Retina (tissue), 1 donor: ENCODE measurements at places on chromosomes 2 and 18.

DNA sequence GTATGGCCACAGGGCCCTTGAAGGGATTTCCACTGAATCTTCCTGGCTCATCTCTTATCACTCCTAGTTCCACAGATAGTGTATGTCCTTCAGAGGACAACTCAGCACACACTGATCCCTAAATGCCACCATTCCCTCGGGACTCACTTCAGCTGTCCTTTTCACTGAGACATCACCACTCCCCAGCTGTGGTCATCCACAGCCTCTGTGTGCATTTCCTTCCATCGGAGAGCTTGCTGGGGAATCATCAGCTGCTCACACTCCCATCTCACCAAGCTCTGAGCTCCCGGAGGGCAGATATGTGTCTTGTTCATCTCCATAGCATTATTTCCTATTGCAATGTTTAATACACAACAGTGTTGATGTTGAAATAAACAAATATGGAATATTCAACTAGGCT, 759.5 kb downstream of the RNF144A start:
- no peak for DNase-seq

- DNase-seq = no peak
Measured at GRCh38 chr2:59922450-59922849, 631.0 kb downstream of the BCL11A start.

DNA sequence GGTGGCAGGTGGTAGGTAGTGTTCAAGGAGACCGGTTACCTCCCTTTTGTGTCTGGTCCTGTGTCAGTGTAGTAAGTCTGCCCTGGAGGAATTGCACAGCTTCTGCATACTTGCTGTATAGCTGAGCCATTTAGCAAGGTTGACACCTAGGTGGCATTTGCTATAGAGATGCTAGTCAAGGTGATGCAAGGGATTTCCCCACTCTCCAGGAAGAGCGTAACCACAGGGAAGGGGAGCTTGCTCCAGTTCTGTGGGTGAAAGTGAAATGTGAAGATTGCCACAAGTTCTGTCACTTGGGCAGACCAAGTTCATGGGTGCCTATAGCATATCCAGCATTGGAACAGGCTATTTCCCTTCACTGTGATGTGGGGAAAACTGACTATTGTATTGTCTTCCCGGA, 28.1 kb downstream of the NAT8 start:
- no peak for DNase-seq

DNA sequence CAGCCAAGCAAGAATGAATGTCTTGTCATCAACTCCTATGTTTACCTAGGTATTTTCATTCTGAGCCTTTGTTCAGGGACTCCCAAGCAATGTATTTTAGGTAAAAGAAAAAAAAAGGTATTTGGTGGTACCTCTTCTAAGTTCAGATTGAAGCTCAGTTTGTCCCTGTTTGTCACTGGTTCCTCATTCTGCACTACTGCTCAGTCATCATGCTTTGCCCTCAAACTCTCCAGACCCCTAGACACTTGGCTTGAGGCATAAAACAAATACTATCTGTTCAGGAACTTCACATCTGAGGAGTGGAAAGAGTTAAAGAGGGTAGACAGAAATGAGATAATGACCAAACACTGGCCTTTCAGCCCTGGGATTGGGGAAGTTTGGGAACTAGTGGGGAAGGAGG, 163.6 kb upstream of the HNRNPA3 start:
- DNase-seq = no peak

DNA sequence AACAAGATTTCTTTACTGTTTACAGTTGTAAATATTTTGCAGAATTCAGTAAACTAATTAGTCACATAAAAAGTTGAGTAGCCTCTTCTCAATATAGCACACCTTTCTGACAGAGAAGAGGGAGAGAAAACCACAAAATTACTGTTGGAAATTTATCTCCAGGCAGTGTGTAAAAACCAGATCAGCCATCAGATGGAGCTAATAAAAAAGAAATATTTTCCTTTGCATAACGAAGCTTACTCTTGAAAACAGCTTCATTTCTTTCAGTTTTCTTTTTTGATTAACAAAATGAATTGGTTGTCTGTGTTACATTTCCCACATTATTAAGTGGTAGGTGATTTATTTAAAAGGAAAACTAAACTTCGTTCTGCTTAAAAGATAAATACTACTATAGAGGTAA, 259.3 kb upstream of the KCNJ3 start:
- DNase-seq = no peak

DNA sequence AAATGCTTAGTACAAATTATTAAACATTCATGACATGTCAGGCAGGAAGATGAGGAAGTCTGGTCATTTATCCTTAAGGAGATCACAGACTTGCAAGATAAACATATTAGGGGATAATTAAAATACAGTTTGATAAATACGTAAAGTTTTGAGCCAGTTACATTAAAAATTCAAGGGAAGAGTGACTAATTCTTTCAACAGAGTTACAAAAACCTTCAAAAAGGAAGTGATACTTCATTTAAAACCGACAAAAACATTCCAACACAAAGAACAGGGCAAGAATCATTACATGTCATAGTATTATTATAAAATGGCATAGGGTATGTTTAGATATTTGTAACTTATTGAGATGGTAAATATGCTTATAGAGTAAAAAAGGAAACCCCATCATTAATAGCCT, 636.0 kb downstream of the NR4A2 start:
- DNase-seq = no peak

DNA sequence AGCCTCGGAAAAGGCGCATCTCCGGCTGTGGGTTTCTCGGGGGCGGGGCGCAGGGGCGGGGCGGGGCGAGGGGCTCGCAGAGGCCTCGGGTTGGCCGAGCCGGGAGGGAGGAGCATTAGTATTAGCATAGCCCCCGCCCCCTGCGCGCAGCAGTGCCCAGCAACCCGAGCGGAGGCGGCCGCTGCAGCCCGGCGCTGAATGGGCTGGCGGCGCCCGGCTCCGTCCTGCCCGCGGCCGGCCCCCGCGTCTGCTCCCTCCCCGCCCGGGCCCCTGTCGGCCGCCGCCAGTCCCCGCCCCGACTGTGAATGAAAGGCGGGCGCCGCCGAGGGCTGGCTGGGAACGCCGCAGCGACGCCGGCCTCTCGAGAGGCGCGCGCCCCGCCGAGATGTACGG, at the start of gene EFR3B:
EFR3B (plus strand) TSS at position 149 of the 393 bp plus-strand sequence; CDS start at position 386, 237 bp downstream.
- DNase-seq = peak; percentile 88

DNA sequence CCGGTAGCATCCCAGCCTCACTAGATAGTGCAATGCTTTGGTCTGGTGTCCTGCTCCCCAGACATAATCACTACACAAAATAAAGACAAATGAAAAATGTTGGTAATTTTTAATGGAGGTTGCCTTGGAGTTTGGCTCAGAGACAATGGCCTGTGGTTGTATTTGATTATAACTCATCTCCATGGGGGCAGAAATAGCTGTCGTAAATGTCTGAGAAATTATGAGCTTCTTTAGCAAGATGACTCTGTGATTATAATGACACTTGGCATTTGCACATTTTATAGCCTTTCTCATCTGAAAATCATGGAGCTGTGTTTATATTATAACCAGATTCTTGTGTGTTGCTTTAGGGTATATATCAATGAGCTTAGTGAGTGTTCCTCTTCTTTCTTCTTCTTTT, 1779.7 kb upstream of the CELF4 start:
- DNase-seq = peak; percentile 30

DNA sequence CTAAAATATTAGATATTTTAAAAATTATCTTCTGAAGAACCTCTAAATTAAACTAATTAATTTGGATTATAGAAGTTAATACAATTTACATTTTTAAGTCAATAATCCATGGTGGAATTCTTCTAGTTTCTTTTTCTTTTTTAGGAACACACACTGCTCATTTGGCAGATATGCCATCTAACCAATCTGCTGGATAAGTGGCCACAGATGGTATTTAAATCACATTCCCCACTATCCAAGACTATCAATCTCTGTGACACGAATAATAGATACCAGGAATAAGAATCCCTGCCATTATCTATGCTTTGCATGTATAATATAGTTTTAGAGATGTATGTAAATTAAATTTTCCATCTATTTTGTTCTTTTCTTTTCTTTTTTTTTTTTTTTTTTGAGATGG, 58.5 kb downstream of the CABYR start:
- no peak for DNase-seq

- DNase-seq = no peak
Measured at GRCh38 chr2:98027538-98027937, 31.8 kb upstream of the TMEM131 start.

DNA sequence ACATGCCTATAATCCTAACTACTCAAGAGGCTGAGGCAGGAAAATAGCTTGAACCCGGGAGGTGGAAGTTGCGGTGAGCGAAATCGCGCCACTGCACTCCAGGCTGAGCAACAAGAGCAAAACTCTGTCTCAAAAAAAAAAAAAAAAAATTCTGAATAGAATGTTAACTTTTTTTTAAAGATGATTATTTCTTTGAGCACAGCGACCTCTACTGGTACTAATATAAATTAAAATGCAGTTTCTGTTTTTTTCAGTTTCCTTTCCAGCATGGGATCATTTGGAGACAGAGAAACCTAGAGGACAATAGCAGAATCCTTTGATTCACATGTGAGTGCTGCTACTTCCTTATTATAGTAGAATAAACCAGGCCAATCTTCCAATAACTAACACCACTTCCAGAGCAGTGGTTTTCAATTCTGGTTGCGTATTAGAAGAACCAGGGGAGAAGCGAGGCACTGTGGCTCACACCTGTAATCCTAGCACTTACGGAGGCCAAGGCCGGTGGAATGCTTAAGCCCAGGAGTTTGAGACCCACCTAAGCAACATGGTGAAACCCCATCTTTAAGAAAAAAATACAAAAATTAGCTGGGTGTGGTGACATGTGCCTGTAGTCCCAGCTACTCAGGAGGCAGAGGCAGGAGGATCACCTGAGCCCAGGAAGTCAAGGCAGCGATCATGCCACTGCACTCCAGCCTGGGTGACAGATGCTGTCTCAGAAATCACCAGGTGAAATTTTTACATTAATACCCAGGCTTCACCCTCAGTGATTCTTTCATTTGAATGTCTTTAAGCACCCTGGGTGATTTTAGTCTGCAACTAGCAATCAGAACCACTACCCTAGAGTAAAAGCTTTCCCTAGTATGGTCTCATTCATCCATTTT, 10.1 kb downstream of the SRSF7 start:
- DNase-seq = peak; percentile 45

GRCh38 chr2:143679617-143680016, 550.4 kb downstream of the ARHGAP15 start:
- peak; percentile 37 for DNase-seq
